ENCODE measurements at places on chromosomes 2 and 18.
A peak's percentile ranks its signal among the peaks of the same experiment; 100 is the strongest.

DNA sequence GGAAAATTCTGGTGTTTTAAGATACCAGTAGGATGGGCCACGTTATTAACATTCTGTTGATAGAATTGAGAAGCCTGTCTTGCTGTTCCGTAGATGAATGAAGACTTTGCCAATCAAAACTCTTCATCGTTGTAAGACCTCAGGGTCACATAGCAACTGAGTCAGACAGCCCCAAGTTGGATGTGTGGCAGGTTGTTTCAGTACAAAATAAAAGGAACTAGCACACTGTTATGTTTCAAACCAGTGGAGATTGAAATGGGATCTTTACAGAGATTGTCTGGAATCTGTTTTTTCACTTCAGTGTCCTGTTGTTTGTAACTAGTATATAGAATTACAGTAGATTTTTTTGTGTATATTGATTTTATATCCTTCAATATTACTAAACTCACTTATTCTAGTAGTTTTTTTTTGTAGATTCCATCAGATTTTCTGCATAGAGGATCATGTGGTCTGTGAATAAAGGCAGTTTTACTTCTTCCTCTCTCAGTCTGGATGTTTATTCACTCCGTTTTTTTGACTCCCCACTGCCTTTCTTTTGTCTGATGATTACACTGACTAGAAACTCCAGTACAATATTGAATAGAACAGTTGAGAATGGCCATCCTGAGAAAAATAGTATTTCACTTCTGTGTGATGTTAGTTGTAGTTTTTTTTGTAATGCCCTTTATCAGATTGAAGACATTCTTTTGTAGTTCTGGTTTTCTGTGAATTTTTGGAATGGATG is 22.7 kb downstream of the EPC2 start:
- DNase-seq = no peak

- DNase-seq = no peak
Measured at GRCh38 chr2:56589835-56590234, 406.0 kb downstream of the CCDC85A start.

DNA sequence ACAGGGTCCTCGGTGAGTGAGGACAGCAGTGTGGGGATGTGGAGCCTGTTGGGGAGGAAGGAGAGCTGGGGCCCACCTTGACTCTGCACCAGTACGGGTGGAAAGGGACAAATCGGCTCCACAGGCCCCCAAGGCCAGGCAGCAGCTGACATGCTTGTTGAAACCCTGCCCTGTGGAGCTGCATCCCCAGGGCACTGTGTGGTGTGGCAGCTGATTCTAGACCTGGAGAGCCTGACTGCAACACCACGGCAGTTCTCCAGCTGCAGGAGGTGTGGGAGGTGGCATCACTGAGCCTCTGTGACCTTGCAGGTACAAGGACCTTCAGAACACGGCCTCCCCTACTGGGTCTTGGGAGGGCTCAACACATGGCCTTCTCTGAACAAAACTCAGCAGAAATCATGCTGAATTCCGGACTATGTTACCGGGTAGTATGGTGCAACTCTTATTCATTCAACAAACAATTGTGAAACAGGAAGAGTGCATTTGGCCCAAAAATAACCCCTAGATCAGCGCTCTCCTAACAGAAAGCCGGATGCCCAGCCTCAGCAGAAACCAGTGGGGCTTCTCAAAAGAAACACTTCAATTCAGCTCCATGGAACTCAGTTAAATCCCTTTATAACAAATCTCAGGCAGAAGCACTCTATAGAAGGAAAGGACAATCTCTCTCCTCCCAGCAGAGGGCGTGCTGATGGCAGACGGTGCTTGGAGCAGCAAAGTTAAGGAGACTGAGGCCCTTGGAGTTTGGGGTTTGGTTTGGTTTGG is 104.4 kb upstream of the SALL3 start:
- DNase-seq = peak; percentile 7

DNA sequence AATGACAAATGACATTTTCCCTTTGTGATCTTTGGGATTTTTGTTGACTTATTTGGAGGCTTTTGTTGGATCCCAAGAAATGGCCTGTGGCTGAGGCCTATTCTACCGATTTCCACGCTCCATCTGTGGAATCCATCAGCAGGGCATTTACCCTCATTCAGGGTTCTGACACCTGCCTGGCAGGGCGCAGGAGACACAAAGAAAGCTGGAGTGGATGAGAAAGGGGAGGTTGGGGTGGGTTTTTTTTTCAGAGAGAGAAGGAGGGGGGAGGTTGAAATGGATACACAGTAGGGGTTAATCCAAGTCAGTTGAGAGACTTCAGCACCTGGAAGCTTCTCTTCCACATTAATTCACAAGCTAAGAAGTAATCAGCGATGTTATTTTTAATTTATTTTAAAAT is 59.7 kb downstream of the PAX3 start:
- no peak for DNase-seq

- no peak for DNase-seq
Measured at GRCh38 chr2:231533777-231534125, 3.5 kb upstream of the NMUR1 start.

DNA sequence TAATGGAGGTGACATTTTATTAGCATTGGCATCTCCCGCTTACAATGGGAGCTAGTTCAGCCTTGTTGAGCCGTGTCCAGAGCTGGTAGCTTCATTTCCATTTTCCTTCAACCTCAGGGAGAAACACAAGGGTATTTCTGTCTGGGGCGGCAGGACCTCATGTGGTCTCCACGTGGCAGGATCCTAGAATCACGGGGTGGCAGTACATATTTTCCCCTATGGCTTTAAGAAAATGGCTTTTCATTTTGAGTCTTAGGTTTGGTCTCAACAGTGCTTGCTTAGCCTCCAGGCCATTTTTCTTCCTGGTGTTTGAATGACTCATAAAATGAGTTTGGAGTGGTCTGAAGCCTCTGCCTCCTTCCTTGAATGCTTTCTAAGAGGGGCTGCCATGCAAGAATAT is 20.3 kb downstream of the CABLES1 start:
- DNase-seq = no peak

GRCh38 chr2:160345071-160345764 is 145.1 kb upstream of the ITGB6 start:
- DNase-seq = no peak

All from stimulated activated CD4-positive, alpha-beta T cell treated with anti-CD3 and anti-CD28 coated beads, Interleukin-1b, Interleukin-23, amount 100 ng/mL, for 4 hours (primary cell).